ENCODE measurements at places on chromosomes 3 and 15.
A peak's percentile ranks its signal among the peaks of the same experiment; 100 is the strongest.

DNA sequence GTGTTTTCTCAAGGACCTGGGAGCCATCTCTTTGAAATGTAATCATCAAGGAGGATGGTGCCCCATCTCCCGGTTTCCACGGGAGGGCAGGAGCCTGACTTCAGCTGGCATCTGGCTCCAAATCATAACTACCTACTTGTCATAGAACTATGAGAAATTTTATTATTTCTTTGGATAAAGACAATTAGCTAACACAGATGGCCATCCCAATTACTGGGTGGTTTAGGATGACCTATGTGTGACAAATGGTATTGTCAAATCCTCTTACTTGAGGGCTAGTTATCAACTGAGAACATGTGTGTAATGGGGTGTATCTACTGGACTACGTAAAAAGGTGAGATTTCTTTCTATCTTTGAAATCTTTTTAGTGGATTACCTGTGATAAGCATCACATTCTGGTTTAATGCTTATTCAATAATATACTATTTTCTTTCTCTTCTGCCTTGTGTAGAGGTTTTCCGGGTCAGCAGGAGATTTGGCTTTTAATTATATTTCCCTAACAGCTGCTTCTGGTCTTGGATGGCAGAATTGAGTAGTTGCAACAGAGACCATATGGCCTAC, 15.3 kb upstream of the PARP14 start:
- no peak for DNase-seq

- DNase-seq, result peak; percentile 97
Measured at GRCh38 chr3:122668930-122669730, 11.5 kb upstream of the PARP14 start.

DNA sequence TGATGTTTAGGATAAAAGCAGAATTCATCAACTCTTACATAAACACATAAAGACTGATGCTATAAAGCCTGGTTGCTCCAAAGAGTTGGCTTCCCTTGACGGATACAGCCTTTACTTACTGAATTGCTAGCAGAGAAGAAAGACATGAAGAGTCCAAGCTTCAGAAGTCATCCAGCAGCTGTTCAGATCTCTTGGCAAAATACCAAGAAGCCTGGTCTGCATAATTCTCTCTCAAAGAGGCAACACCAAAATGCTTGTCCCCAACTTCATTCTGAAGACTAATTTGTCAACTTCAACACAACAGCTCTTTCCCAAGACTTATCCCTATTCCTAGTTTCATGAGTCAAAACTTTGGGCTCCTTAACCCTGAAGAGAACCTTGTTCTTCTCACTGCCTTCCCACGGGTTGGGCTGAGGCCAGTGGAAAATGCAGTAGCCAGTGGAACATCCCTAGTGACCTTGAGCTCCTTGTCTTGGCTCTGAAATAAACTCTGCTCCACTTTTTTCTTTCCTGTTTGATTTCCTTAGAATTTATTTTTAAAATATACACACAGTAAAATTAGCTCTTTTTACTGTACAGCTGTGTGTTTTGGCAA, 119.2 kb upstream of the THBS1 start:
- DNase-seq, result no peak

DNA sequence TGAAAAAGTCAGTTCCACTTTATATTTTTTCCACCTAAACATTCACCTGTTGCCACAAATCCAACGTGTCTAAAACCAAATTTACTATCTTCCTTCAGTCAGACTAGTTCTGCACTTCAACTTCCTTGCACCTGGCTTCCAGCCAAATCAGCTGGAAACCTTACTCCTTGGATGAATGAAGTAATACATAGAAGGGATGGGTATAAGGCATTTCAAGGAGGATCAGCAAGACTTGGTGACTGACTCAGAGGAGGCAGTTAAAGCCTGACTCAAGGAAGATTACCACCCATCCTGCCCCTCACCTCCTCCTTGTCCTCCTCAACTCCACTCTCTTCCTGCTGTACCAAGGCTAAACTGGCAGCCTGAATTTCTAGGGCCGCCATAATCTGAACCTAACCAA, 37.1 kb downstream of the QTRT2 start:
- DNase-seq, result peak; percentile 78

- no peak for DNase-seq
Measured at GRCh38 chr3:138578141-138578540, 15.9 kb downstream of the CEP70 start.

DNA sequence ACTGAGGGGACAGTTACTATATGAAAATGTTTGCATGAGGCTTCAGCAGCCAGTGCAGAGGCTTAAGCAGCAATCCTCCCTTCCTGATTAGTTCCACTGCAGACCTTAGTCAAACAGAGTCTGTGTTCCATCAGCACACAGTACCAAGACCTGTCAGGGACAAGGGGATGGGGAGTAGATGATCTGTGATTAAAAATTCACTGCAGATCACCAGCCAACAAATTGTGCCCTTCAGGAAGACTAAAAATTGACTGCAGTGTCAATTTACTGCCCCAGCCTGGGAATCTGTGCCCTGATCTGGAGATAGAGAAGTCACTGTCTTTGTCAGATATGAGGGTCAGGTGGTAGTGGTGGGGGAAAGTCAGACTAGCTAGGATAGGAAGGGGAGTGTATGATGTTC, 13.8 kb upstream of the NMNAT3 start:
- no peak for DNase-seq

GRCh38 chr3:194176274-194176991, 40.5 kb downstream of the HES1 start:
- DNase-seq, result no peak

GRCh38 chr15:93610944-93611343, 521.9 kb upstream of the RGMA start:
- DNase-seq, result no peak

GRCh38 chr15:77607111-77607893, 25.4 kb downstream of the LINGO1 start:
- DNase-seq, result no peak

Measured in renal cortical epithelial cell (primary cell).